ENCODE measurements at places on chromosomes 1 and 21. TPM values are rescaled to one million over a fixed set of nuclear protein-coding genes. Genes with fewer than 3 reads are reported as not detected.

The SERPINC1 gene
- polyA plus RNA-seq = 0.56 TPM

The NBPF4 gene
- not detected for polyA plus RNA-seq

The ARTN gene
- 1.4 TPM for polyA plus RNA-seq

The FAM3B gene
- polyA plus RNA-seq = 12.2 TPM

The USH2A gene
- 0.07 TPM for polyA plus RNA-seq

- DNase-seq = no peak
Observed at GRCh38 chr1:223320959-223321358, 43.0 kb downstream of the SUSD4 start.

DNA sequence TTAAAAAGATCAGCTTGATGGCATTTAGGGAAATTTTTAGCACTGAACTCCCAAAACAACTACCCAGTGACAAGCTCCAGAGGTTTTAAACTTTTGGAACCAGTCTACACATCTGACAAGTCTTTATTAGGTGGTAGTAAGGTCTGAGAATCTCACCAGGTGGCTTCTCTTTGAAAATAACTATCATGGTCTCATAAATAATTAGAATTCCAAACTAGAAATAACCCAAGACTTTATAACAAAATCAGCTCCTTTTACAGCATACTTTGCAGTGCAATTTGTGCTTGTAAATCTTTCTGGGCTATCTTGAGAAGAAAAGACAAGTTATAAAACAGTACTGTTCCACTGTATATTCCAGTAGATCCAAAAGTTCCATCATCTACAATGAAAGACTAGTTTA lies 108.7 kb downstream of the LTN1 start:
- no peak for DNase-seq

GRCh38 chr1:110726755-110727154 lies 52.0 kb upstream of the KCNA3 start:
- no peak for DNase-seq

DNA sequence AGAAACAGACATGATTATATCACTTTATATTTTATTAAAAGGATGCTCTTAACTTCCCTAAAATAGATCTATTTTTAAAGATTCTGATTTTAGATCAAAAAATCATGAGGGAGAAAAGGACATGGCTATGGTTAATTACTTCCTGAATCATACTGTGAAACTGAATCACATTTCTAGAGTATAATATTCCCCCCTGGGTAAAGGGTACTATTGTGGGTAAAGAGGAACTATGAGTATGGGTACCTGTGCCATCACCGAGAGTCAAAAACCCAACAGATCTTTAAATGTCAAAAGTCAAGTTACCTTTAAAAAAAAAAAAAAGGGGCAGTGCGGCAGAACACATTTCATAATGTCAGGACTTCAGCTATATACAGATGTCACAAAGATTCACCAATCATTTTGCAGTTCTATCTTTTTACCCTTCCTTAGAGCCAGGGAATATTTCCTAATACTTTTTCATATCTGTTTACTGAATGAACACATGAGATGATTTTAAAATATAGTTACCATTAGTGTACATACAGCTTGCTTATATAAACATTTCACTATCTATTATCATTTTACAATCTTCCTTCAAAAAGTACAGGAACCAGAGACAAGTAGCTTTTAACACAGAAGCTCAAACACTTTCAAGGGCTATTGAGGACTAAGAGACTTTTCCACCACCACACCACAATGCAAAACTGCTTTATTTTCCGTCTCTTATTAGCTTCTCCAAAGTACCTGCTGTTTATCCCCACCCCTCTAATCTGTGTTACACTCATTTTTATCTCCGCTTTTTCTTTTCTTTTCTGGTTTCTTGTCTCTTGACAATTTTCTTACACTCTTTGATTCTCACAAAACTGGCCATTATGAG lies 45.0 kb downstream of the EVI5 start:
- no peak for DNase-seq

DNA sequence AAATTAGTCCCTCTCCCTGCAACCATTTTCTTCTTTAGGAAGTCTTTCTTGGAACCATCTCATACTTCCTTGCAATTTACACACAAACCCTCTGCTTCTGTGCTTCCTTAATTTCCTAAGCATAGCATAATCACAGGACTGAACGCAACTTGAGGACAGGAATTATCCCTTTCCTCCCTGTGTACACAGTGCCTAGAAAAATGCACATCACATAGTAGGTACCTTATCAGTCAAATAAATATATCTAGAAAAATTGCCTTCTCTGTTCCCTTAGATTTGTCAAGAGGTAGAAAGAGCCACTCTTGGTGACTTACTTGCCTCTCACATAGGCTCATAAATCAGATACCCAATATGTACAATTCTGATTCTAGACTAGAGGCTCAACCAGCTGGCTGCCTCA lies 4.9 kb downstream of the ASPM start:
- no peak for DNase-seq

- DNase-seq = no peak
Observed at GRCh38 chr1:229027622-229028182, 243.2 kb upstream of the RAB4A start.

DNA sequence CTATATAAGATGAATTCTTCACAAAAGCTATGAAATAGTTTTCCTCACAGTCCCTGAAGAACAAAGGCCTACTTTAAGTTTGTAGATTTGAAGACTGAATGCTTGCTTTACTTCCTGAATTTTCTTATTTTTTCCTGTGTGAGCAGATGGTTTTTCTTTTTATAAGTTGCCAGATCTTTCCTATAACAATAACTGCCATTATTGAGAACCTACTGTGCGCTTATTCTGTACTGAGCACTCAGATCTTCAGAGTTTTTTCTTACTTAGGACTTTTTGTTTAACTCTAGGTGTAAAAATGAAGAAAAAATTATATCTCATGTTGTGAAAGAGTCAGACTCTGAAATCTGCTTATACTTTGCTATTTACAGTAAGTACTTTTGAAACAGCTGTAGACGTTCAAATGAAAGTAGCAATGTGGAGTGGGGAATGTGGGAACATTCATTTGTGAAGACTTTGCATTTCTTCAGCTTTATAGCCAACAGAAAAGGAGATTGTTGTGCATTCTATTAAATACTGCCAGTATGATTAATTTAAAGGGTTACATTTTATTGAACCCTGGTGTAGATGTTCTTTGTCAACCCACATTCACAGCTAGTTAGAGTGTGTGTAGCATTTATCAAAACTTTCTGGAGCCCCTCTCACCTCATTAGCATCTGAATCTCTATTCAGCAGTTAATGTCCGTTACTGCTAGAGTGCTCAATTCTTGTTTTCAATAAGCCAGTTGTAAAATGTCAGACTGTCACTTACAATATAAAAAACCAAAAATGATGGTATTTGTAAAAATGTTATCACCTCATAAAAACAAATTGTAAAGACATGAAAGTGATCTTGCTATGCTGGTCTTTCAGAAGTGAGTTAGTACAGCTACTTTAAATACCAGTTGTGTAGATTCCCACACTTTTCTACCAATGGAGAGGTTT lies 29.0 kb downstream of the NFIA start:
- peak; percentile 32 for DNase-seq

- DNase-seq = no peak
Observed at GRCh38 chr1:18635891-18636595, 5.4 kb downstream of the PAX7 start.

DNA sequence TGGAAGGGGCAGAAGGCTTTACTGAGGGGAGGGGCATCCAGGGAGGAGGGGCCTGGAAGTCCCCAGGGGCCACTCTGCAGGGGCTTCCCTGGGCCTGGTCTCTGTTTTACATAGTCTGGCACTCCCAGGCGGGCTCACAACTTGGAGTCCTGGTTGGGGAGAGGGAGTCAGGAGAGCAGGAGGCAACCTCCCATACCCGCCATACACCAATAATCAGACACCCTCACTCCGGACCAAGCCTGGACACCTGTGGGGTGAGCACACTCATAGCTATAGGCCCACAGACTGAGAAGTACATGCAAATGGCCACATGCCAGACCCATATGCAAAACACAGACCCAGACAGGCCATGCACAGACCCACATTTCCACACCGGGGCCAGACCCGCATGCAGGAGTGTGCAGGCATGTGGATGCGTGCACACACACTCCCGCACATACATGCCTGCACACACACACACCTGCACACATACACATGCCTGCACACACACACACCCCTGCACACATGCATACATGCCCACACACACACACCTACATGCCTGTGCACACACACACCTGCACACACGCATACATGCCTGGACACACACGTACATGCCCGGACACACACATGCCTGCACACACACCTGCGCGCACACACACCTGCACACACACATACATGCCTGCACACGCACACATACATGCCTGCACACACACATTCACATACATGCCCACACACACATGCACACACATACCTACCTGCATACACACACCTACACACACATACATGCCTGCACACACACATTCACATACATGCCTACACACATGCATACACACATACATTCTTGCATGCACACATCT lies 89.5 kb upstream of the RUNX3 start:
- DNase-seq = no peak

DNA sequence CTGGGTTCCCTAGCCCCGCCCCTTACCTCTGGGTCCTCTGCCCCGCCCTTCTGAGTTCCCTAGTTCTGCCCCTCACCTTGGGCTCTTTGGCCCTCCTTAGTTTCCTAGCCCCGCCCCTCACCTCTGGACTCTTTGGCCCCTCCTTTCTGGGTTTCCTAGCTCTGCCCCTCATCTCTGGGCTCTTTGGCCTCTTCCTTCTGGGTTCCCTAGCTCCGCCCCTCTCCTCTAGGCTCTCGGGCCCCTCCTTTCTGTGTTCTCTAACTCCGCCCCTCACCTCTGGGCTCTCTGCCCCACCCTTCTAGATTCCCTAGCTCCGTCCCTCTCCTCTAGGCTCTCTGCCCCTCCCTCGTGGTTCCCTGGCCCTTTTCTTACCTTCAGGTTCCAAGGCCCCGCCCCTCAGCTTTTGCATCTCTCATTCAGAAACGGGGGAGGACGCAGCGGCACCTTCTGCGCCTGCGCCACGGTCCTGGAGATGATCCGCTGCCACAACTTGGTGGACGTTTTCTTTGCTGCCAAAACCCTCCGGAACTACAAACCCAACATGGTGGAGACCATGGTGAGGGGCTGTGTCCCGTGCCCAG lies 88.5 kb downstream of the PTPRU start:
- peak; percentile 21 for DNase-seq

- DNase-seq = no peak
Observed at GRCh38 chr1:205783904-205784303, 8.6 kb upstream of the RAB29 start.
